ENCODE measurements at places on chromosomes 16 and 17.

DNA sequence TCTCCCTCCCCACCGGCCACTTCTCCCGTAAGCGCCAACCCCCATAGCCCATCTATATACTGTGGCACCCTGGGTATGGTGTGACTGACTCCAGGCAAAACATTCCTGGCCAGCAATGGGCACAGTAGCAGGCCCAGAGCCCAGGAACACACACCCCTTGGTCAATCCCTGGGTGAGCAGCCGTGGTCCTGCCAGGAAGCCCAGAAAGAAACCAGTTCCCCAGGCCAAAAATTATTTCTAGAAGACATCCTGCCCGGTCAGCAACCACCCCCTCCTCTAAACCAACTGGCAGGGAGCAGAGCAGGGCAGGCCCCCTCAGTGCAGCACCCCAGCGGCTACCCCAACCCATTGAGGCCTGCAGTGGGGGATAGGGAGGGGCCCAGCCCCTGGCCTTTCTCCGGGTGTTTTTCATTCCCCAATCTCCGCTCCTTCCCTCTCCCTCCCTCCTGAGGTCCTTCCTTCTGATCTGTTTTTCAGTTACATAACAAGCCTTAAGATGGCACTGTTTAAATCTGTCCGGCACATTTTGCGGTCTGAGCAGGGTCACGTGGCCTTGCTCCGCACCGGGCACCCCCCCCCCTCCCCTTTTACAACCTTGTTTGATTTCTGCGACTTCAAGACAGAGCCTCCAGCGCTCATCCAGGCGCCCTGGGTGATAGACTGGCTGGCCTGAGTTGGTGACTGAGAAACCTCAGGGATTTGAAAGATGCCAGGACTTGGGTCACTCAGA, 2.0 kb downstream of the NPTX1 start:
- no peak for DNase-seq

GRCh38 chr16:13070268-13070667, 168.9 kb downstream of the SHISA9 start:
- DNase-seq, result no peak

DNA sequence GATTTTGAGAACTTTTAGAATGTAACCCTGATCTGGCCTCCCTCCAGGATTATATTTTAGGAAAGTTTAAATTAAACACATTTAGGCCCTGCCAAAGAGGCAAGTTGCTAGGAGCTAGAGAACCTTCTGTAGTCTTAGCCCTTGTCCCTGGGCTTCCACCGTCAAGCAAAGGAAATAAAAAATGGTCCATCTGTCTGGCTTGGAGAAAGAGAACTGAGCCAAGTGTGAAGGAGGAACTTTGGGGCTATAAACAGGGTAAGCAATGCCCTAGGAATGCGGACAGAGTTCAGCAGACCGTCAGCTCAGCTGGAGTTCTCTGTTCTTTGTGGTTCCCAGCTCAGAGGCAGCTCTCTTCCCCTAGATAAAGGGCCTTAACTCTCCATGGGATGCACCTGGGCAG, 29.6 kb downstream of the RCVRN start:
- no peak for DNase-seq

DNA sequence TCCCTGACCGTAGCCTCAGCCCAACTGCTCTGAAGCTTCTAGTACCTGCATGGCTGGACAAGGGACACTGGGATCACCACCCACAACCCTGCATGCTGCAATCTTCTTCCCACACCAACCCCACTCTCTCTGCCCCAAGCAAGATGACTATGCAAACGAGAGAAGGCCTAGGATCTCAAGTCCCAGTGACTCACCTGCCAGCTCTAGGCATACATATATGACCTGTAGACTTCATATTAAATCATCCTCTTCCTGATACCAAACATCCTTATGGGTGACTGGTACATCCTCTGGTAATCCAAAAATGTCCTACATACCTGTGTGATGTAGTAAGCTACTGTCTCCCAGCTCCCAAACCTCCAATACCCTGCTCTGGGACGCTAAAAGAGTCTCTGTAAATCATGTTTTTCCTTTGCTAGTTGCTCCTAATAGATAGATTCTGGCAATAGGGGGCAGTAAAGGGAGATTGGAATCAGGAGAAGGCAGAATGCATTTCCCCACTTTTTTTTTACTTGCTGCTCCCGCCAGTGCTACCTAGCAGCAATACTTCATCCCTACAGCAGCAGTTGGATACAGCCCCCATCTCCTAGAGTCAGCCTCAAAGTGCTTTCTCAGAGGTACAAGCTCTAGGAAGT, 43.4 kb upstream of the SOX9 start:
- DNase-seq, result no peak

DNA sequence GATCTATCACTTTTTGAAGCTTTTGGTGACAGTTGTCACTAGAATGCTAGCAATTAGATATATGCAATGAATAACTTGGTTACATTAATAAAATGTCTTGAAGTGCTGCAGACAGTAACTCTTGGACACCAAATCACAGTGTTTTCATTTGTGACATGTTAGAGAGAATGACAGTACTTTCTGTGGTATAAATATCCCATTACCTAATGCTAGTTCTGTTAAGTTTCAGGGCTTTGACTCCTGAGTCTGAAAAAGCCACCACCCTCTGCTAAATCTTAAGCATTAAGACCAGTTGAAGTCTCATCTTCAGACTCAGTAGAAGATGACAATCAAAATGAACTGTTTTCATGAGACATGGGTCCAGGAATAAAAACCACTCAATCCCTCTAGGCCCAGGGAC, 10.6 kb upstream of the CPHXL2 start:
- no peak for DNase-seq

DNA sequence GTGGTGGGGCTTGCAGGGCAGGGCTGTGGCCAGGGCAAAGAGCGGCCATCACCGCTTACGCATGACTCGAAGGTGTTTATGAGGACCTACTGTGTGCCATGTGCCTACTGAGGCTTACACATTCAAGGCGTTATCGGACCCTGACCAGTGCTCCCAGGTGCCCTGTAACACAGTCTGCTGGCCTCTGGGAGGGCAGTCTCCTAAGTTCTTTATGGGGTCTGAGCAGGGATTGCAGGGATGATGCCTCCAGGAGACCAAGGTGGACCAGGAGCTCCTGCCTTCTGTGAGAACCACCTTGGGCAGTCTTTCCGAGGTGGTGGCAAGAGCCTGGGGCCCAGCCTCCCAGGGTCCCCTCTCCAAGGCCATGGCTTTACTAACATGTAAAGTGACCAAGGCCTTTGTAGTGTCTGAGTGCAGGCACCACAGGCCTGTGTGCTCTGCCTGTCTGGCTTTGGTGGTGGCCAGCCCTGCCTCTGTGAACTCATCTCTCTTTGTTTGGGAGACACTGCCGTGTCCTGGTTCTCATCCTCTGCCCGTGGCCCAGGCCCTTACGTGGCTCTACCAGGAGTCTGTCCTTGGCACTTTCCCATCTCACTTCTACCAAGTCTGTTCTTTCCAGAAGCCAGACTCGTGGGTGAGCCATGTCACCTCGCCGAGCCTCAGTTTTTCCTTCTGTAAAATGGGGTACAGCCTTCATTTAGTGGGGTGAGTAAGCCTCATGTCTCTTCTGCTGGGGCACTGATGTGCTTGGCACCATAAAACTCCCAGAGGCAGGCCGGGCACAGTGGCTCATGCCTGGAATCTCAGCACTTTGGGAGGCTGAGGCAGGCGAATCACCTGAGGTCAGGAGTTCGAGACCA, 3.4 kb upstream of the SYNGR2 start:
- DNase-seq, result no peak

DNA sequence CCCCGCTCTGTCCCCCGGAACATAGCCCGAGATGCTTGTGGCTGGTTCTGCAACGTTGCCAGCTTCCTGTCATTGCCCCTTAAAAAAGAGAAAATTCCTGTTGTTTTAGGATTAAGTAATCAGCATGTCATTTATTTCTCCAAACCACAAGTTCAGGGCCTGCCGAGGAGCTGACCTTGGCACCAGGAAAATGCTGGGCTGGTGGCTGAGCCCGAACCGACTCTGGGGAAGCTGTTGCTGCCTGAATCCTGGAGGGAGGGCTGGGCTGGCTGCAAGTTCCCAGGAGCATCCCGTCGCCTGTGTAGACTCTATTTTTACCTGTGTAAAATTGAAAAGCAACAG, 130.9 kb upstream of the FOXF1 start:
- no peak for DNase-seq

DNA sequence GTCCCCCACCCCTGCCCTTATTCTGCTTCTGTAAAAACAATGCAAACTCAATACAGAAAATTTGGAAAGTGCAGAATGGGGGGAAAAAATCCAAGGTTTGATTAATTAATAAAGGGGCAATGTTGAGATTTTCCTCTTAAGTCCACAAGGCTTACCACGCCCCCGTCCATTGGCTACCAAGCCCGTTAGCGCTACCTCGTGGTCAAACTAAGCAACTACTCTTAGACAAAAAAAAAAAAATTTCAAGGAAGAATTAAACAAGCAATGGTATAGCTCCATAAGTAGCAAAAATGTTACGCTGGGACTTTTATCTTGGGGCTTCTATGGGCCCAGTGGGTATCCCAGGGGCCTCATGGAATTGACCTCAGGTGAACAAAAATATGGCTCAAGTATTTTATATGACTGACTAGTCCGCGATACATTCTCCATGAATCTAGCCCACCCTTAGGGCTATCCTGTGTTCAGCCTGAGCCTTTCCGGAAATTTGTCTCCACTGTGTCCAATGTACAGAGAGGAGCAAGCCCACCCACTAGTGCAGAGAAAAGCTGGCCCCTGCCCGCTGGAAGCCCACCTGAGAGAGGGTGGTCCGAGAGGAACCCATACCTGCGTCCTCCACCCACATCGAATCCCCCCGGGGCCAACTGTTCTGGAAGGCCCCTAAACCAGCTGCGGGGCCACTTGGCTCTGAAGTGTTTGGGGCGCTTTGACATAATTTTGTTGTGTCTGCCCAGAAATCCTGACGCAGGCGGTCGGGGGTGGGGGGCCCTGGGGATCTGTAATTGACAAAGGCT, 19.1 kb upstream of the TEX2 start:
- DNase-seq, result peak; percentile 8

- DNase-seq, result no peak
Measured at GRCh38 chr17:82949361-82949760, 109.5 kb upstream of the ZNF750 start.

DNA sequence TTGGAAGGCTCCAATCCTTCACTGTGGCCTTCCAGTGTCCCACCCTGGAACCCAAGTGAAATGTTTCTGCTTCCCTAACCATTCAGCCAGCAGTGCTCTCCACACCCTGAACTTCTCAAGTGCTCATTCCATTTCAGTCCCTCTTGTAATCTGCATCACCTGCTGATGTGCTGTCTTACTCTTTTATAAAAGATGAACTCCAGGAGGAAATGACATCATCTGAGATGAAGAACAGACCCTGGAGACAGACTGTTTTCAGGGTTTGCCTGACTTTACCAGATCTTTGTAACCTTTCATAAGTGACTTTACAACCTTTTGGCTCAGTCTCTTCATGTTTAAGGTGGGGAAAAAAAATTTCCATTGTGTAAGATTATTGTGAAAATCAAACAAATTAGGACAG, 61.3 kb downstream of the CNTNAP4 start:
- no peak for DNase-seq
